Activated T-cell treated with anti-CD3 and anti-CD28 coated beads for 48 hours (primary cell): ENCODE measurements at places on chromosomes 3 and 15.

DNA sequence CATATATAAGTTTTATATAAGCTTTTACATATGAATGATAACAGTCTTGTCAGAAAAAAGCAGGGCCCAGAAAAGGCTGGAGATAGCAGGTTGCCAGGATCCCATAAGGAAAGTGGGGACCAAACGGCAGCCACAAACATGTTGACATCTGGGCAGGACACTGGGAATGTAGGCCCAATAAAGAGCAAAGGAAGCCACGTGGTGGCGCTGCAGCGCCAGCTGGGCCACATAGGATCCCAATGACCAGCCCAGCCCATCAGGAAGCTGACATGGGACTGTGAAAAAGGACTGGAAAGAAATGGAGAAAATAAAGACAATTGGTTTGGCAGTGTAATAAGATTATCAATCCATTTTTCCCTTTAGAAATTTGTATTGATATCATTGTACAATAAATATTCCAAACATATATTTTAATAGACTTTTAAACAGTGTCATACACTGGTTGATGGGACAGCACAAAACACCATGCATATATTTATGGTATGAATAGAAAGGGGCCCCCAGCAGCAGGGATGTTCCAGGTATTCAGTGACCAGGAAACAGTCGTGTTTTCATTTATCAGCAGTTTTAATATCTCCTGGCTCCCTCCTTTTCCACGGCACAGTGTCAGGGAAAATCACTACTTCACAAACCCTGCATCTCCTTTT lies 89.0 kb upstream of the STRIT1 start:
- DNase-seq: peak; percentile 7

GRCh38 chr3:150996731-150997130 lies 24.2 kb upstream of the CLRN1 start:
- no peak for DNase-seq

DNA sequence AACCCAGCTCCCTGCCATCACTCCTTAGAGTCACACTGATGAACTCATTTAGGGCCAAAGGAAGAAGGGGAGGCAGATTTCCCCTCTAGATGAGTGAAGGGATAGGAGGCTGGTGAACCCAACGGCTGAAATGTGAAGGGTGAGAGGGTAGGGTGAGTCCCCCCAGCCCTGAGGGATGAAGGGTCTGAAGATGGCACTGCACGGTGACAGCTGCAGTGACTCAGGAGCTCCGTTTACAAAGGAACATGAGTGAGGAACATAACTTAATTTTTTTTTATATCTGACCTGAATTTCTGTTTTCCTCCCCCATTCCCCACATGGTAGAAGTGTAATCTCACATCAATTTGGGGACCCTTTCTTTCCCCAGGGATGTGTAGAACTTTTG lies 14.0 kb downstream of the SNX33 start:
- DNase-seq: no peak

DNA sequence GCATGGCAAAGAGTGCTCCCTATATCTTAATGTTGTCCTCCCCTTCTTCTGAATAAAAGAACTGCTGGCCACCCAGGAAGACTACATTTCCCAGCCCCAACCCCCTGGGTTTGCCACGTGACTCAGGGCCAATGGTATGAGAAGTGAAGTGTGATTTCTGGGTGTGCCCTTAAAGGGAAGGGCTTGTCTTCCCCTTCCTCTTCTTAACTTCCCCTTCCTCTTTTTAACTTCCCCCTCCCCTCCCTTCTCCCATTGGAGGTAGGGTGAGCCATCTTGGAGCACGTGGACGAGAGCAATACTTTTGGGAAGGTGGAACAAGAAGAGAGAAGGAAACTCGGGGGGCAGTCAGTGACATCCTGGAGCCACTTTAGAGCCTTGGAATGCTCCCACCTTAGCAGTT lies 6.8 kb upstream of the KBTBD12 start:
- DNase-seq: no peak

GRCh38 chr15:31270767-31271166 lies 55.9 kb upstream of the KLF13 start:
- no peak for DNase-seq

DNA sequence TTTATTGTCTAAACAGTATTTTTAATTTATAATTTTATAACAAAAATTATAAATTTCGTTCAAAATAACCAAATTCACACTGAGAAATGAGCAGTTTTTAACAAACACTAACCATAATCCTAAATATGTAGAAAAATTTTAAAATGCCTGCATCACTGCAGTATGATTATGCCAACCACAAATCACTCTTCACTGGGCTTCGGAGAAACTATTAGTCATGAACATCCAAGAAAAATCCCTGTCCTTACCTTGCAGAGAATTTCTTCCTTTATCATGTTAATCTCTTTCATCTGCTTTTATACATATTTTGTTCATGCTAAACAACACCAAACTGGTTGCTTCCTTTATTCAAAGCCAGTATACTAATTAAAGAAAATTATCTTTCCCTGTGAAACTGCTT lies 511.0 kb upstream of the ALCAM start:
- DNase-seq: no peak

DNA sequence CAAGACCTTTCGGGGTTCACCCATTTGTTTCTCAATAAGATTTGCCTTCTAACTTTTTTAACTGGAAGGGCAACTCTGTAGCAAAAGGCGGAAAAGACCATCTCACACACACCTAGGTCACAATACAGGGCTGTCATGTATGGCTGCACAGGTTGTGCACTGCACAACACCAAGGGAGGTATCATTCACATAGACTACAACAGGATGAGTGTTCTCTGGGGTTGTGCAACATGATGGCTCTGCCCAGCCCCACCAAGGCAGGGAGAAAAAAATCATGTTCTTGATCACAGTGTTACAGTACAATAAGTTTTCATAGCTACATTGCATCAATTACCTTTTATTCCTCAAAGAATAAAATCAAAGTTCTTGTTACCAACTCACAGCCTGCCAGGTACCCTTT lies 52.8 kb downstream of the ANXA2 start:
- DNase-seq: no peak

DNA sequence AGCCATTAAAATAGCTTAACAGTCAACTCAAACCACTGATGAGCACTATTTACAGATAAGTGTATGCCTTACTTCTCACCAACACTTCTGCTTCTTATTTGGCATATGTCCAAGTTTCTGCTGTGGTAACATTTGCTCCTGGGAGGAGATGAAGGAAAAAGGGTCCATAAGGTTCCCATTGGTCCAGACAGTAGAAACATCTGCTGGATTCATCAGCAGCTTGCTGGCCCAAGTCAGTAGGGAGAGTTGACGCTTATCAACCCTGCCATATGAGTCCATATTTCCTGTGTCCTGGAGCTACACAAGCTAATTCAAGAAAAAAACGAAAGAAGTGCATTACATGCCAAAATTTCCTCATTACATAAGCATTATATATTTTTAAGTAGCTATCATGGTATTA lies 824.5 kb downstream of the CADM2 start:
- no peak for DNase-seq

DNA sequence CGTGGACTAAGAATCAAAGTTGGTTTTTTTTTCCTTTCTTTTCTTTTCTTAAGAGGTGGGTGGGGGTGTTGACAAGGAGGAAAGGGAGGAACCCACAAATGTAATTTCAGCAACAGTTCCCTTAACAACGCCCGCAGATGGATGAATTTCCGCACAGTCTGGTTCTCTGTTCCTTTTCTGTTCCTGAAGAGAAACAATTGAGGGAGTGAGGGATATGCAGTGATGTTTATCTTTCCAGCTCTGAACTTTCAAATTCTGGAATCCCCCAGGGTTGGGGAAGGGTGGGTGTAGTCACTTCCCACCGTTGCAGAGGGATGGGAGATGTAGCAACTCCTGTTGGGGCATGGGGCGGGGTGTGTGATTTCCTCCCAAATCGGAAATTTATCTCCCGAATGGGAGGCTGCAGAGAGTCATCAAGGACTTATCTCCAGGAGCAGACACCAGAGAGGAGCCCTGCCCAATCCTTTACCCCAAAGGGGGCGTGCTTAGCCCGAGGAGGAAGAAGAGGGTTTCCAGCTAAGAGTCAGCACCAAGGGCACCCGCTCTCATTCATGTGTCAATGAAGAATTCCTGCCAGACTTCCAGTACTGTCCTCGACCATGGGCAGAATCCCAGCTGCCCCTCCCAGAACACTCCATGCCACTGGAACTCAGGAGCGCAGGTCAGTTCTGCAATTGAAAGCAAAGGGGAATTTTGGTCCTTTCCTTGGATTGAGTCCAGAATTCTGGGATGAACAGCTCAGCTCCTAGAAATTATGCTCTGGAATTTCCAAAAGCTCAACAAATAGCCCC lies 35.0 kb upstream of the CFAP161 start:
- no peak for DNase-seq

GRCh38 chr3:124600765-124601164 lies 129.5 kb upstream of the UMPS start:
- no peak for DNase-seq

- DNase-seq: no peak
Measured at GRCh38 chr3:72213296-72214065, 428.5 kb upstream of the PROK2 start.

DNA sequence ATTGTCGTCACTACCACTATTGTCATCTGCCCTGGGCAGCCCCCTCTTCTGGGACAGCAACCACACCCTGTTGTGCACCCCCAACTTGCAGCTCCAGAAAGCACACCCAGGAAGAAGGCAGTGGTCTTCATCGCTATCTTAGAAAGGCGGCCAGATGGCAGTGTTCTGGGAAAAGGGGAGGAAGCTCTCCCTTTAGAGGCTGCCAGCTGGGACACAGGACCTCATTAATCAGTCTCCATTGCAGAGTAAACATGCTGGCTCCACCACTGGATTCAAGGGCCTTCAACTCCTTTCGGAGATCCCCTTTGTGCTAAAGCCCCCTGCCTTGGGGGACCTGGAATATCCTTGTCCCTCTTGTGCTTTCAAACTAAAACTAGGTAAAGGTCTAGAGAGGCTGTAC lies 199.3 kb upstream of the LINGO1 start:
- DNase-seq: no peak

- DNase-seq: no peak
Measured at GRCh38 chr15:87877114-87877810, 379.3 kb downstream of the NTRK3 start.

GRCh38 chr3:110576960-110577359 lies 494.7 kb upstream of the NECTIN3 start:
- DNase-seq: no peak

GRCh38 chr3:187748050-187748481 lies 2.8 kb upstream of the BCL6 start:
- DNase-seq: peak; percentile 90
